H1 (cell line): ENCODE measurements at places on chromosomes 4 and X. TPM values are rescaled to one million over a fixed set of nuclear protein-coding genes. Genes with fewer than 3 reads are reported as not detected.

The TCEAL2 gene
- total RNA-seq = 15.1 and 15.7 TPM in 2 replicates

The GUCY1A1 gene
- not detected in 2 replicates for total RNA-seq

The SH2D1A gene
- not detected in 2 replicates for total RNA-seq

The PSAPL1 gene
- total RNA-seq = not detected in 2 replicates

The CD38 gene
- 0.11 and 0.24 TPM in 2 replicates for total RNA-seq

The CLGN gene
- 3.1 and 3.2 TPM in 2 replicates for total RNA-seq

The ANOS1 gene
- total RNA-seq = 57.8 and 59.0 TPM in 2 replicates

The GAB1 gene
- total RNA-seq = 19.1 and 21.3 TPM in 2 replicates

The CHRNA9 gene
- 1.4 and 1.5 TPM in 2 replicates for total RNA-seq

The GSPT2 gene
- 27.7 and 28.2 TPM in 2 replicates for total RNA-seq

The AFF2 gene
- 7.3 TPM in 2 replicates for total RNA-seq

The SOWAHB gene
- total RNA-seq = 0.65 and 1.1 TPM in 2 replicates

The SMIM10L2A gene
- total RNA-seq = 5.0 TPM in 2 replicates

The SHROOM3 gene
- total RNA-seq = 34.0 and 35.6 TPM in 2 replicates

The MCF2 gene
- 0.71 and 0.96 TPM in 2 replicates for total RNA-seq

The IL13RA2 gene
- not detected in 2 replicates for total RNA-seq

The PHEX gene
- total RNA-seq = 0.11 and 0.15 TPM in 2 replicates

The XIAP gene
- 41.9 and 44.7 TPM in 2 replicates for total RNA-seq

The STK26 gene
- total RNA-seq = 92.5 and 98.2 TPM in 2 replicates

The ZCCHC12 gene
- total RNA-seq = 0.84 and 1.3 TPM in 2 replicates

The EDA2R gene
- 5.0 and 5.1 TPM in 2 replicates for total RNA-seq

The MAGEA12 gene
- total RNA-seq = not detected in 2 replicates

The TSPAN6 gene
- total RNA-seq = 56.8 and 58.1 TPM in 2 replicates

The CLNK gene
- not detected in 2 replicates for total RNA-seq

The ABCD1 gene
- 4.6 and 6.6 TPM in 2 replicates for total RNA-seq

The PLXNB3 gene
- total RNA-seq = 2.7 TPM in 2 replicates

The CENPVL1 gene
- total RNA-seq = 2.9 and 3.2 TPM in 2 replicates

The TLR1 gene
- total RNA-seq = not detected in 2 replicates

The AREG gene
- total RNA-seq = not detected in 2 replicates

The PF4V1 gene
- not detected in 2 replicates for total RNA-seq

The ENPEP gene
- 0.61 and 0.63 TPM in 2 replicates for total RNA-seq

The CENPVL2 gene
- total RNA-seq = 2.9 and 3.2 TPM in 2 replicates

The CT83 gene
- total RNA-seq = not detected in 2 replicates

The MBNL3 gene
- 3.2 and 3.5 TPM in 2 replicates for total RNA-seq

The BTC gene
- 0.11 TPM in 1 of 2 replicates, not detected in the other for total RNA-seq

The AMTN gene
- total RNA-seq = not detected in 2 replicates

The TNIP2 gene
- 36.2 and 37.7 TPM in 2 replicates for total RNA-seq

The TMSB15A gene
- 84.1 and 87.6 TPM in 2 replicates for total RNA-seq

The SPATA18 gene
- 2.0 and 2.4 TPM in 2 replicates for total RNA-seq

The CTAG1B gene
- not detected in 2 replicates for total RNA-seq

The PPEF2 gene
- total RNA-seq = not detected in 2 replicates

The TBC1D8B gene
- total RNA-seq = 7.8 and 8.4 TPM in 2 replicates

The NRK gene
- 7.0 and 8.3 TPM in 2 replicates for total RNA-seq

The GRSF1 gene
- 105 and 112 TPM in 2 replicates for total RNA-seq

The KLB gene
- not detected in 2 replicates for total RNA-seq

The SLC2A9 gene
- 0.20 and 0.44 TPM in 2 replicates for total RNA-seq

The BST1 gene
- 0.52 TPM in 1 of 2 replicates, not detected in the other for total RNA-seq

The ZXDA gene
- total RNA-seq = not detected in 2 replicates

The GYPA gene
- not detected in 2 replicates for total RNA-seq

The RAB41 gene
- not detected in 2 replicates for total RNA-seq

The MCUB gene
- total RNA-seq = 19.4 and 19.7 TPM in 2 replicates

The ANKRD50 gene
- 23.3 and 25.0 TPM in 2 replicates for total RNA-seq

The SPANXD gene
- not detected in 2 replicates for total RNA-seq

The TLL1 gene
- 0.31 and 1.1 TPM in 2 replicates for total RNA-seq

The PABPC1L2B gene
- 0.59 and 1.7 TPM in 2 replicates for total RNA-seq
